ENCODE measurements at places on chromosomes 13 and 19.

DNA sequence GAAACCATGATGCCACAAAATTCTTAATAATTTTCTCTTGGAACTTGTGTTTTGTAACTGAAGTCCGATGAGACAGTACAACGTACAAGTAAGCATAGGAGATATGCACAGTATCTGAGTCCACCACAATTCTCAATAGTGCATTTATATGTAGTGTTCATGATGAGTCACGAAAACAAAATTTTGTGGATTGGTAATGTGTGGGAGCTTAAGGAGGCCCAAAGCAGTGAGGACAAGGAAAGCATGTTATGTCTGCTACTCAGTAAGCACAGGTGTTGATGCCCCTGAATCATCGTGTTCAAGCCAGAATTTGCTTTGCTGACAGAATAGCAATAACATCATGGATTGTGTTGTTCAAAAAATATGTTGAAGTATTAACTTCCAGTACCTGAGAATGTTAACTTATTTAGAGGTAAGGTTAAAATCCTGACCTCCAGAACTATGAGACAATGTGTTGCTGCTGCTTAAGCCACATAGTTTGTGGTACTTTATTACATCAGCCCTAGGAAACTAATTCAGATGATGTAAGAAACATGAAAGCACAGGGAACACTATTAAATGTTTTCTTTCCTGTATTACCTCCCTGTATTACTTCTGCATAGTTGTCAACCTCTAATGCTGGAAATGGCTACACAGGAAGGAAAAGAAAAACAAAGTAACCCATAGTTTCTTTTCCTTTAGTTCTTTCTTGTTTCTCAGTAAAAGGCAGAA lies 201.3 kb downstream of the SLITRK6 start:
- no peak for DNase-seq

DNA sequence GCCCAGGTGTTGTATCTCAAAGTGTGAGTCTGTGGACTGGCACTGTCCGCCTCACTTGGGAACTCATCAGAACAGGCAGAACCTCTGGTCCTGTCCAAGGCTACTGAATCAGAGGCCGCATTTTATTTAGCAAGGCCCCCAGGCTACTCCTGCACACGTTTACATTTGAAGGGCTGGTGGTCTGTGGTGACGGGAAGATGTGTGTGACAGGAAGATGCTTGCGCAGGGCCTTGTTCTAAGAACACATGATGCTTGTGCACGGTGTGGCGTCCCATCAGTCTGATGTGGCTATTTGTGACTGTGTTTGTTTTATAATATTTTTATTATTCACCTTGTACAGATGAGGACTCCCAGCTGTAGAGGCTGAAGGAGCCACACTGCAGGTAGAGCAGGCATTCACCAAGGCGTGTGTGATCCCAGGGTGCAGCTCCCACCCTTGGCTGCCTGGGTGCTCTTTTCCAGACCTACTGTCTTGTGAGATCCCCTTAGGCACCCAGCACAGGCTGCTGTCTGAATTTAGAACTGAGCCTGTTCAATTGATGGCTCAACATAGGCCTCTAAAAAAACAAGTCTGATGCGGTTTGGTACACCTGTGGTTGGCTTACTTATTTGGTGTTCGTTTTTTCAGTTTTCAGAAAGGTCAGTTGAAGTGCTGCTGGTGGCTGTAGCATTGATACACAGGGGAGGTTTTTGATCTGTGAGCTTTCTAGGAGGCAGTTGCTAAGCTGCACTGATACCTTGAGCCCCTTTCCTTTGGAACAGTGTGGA lies 3.1 kb downstream of the SLC25A15 start:
- no peak for DNase-seq

- no peak for DNase-seq
Observed at GRCh38 chr13:38981096-38981495, 9.5 kb downstream of the STOML3 start.

DNA sequence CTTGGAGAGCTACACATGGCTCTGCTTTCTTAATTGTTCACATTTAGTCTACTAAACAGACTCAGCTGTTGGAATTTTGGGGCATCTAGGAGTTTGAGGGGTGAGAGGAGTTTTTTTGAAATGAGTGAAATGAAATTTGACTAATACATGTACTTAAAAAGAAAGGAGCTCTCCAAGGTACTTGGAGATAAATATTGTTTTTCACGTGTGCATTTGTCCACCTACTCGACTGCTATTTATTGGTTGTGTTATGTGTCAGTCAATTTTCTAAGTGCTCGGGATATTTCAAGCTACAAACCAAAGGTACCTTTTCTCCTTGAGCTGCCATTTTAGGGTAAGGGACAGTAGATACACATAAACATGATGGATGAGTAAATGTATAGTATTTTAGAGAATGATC lies 697.0 kb downstream of the LIG4 start:
- no peak for DNase-seq
